GM23338 (cell line): ENCODE measurements at places on chromosomes 2 and 18. TPM values are rescaled to one million over a fixed set of nuclear protein-coding genes. Genes with fewer than 3 reads are reported as not detected.

The IMPACT gene
- 43.8 and 47.6 TPM in 2 replicates for polyA plus RNA-seq

The PSTPIP2 gene
- polyA plus RNA-seq = 1.1 and 1.4 TPM in 2 replicates

The FHL2 gene
- polyA plus RNA-seq = 27.2 and 29.0 TPM in 2 replicates

The KLHL29 gene
- 1.5 and 1.9 TPM in 2 replicates for polyA plus RNA-seq

The AOX1 gene
- polyA plus RNA-seq = 1.0 and 1.4 TPM in 2 replicates
